ENCODE measurements at places on chromosomes 3 and 15.

DNA sequence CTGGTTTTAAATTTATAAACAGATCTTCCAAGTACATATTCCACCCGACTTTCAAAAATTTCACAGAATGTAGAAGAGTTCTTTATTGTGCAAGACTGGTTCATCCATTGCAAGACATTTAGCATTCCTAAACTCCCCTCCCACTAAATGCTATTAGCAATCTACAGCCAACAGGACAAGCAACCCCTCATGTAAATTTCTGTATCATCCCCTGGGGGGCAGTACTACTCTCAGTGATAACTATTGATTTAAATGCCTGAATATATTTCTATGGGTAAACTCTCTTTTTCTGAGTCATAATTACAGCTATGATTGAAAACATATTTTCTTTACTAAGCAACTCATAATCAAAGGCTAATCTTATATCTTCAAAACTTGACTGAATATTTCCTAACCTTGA, 10.7 kb upstream of the SLC15A2 start:
- no peak for DNase-seq

DNA sequence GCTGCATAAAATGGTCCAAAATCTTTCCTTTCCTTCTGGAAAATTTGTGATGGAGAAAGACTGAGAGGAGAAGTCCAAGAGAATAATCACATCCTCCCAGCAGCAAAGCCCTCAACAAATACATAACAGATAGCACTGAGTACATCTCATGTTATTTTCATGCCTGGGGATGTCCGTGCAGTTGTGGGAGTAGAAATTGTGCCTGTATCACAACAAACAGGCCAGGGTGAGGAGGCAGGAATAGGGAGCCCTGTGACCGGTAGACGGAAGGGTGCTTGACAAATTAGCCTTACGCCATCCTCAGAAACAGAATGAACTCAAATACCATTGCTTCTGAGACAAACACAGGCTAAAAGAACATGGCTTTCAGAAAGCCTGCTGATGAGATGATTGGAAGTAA, 333.2 kb upstream of the UMPS start:
- no peak for DNase-seq

- DNase-seq, result no peak
Observed at GRCh38 chr3:149833241-149833640, 20.2 kb downstream of the RNF13 start.

DNA sequence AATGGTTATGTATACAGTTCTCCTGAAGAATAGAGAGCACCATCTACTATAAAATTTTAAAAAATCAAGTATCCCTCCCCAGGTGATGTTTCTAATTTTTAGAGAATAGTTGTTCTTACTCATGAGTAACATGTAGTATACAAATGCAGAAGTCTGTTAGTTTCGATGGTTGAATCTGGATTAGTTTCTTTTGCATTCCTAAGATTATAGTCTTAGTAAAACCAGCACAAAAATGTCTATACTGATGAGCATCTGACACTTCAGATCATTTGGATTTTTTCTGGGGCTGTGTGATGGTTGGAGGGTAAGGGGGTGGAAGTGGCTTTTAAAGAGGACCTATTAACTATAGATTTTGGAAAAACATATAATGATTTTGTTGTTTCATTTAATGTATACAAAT, 167.3 kb upstream of the SGO1 start:
- DNase-seq, result no peak

GRCh38 chr3:114756506-114757279, 390.4 kb downstream of the ZBTB20 start:
- no peak for DNase-seq

- no peak for DNase-seq
Observed at GRCh38 chr15:101684384-101684783, 32.2 kb upstream of the TM2D3 start.

- DNase-seq, result peak; percentile 78
Observed at GRCh38 chr3:69505770-69506407, 120.0 kb upstream of the FRMD4B start.

DNA sequence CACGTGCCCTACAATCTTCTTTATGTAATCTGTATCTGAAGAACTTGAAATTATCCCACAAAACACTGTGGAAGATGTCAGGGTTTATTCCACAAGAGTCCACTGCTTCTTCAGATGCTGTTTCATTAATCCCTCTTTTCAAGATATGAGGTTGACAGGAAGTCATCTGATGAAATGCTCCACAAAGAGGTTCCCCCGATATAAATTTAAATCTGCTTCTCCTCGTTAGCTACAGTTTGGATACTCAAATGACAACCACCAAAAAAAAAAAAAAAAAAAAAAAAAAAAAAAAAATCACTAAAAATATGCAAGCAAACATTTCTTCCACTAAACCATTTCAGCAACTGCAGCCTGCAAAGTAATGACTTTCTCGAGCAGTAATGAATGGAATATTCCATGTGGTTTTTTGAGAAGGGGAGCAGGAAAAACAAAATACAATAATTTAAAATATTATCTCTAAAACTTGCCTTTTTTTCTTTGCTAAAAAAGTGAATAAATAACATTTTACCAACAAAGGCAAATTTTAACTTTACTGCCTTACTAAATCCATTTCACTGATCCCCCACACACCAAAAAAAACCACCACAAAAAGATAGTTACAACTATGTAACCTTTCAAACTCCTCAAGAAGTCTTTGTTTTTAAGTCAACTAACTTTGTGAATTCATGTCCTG, 37.8 kb downstream of the DLG1 start:
- peak; percentile 8 for DNase-seq

DNA sequence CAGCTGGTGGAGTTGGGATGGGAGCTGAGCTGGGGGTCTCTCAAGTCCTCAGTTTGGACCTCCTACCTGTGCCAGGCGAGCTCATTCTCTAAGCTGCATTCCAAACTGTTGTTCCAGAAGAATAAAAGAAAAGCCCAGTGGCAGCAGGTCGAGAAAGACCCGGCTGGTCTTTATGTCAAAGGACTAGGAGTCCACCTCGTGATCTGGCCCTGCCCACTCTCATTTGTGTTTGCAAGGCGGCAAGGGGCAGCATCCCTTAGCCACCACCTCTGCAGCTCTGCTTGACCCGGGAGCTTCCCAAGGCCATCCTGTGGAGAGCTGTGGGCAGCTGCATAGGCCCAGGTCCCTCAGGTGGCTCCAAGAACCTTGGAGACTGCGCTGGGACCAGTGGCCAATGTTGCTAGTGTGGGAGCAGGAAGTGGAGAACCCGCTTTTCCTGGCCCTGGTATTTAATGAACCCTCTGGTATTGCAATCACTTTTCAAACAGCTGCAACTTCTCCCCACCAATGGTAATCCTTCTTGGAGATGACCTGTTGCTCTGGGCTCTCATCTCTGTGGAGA, 30.9 kb downstream of the KY start:
- no peak for DNase-seq
